ENCODE measurements at places on chromosomes 16 and 17.
A peak's percentile ranks its signal among the peaks of the same experiment; 100 is the strongest.

GRCh38 chr17:17041018-17041521 is 1.2 kb upstream of the MPRIP start:
- no peak for DNase-seq

- DNase-seq: no peak
Observed at GRCh38 chr16:16052916-16053315, 103.5 kb downstream of the ABCC1 start.

DNA sequence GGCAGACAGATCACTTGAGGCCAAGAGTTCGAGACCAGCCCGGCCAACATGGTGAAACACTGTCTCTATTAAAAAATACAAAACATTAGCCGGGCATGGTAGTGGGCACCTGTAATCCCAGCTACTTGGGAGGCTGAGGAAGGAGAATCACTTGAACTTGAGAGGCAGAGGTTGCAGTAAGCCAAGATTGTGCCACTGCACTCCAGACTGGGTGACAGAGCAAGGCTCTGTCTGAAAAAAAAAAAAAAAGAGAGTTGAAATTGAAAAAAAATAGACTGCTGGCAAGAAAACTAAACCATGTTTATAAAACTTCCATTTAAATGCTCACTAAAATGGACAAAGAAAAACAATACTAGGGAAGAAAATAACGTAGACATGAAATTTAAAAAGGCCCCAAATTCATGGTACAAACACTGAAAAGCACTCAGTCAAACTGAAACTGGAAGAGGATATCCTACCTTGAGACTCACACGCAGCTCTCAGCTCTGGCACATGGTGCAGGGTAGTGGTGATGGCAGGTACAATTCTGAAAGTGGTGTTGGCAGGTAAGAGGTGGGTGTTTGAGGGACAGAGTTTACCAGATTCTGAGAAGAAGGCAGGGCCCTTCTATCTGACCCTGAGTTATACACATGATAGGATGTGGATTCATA is 19.3 kb downstream of the CNTROB start:
- DNase-seq: no peak

DNA sequence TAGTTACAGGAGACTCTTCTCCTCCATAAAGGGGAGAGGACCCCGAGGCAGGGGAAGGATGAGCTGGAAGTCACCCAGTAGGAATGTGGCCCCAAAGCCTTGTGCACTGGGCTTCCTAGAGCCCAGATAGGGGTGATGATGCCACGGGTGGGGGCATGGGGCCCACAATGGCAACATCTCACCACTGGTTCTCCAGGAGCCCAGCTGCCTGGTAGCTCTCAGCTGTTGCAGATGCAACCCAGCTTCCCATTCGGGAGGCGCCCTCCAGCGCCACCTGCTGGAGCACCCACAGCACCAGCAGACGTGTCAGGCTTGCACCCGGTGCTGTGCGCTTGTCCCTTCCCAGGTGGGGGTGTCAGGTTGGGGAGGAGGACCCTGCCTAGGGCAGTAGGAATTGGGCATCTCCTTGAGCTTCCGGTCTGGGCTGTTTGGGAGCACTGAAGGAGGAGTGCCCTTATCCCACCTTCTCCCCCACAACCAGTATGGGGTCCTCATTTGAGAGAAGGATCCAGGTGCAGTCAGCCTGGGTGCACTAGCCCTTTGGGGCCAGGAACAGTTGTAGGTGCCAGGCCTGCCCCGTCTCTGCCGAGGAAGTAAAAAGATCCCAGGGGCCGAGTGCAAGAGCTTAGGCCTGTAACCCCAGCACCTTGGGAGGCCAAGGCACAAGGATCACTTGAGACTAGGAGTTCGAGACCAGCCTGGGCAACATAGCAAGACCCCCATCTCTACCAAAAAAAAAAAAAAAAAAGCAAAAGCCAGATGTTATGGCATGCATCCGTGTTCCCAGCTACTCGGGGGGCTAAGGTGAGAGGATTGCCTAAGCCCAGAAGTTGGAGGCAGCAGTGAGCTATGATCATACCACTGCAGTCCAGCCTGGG is 14.4 kb downstream of the CDIPT start:
- peak; percentile 68 for DNase-seq

GRCh38 chr16:72301523-72302236 is 129.7 kb upstream of the PMFBP1 start:
- DNase-seq: no peak

GRCh38 chr17:73305845-73306836 is 5.7 kb downstream of the CDC42EP4 start:
- DNase-seq: no peak

DNA sequence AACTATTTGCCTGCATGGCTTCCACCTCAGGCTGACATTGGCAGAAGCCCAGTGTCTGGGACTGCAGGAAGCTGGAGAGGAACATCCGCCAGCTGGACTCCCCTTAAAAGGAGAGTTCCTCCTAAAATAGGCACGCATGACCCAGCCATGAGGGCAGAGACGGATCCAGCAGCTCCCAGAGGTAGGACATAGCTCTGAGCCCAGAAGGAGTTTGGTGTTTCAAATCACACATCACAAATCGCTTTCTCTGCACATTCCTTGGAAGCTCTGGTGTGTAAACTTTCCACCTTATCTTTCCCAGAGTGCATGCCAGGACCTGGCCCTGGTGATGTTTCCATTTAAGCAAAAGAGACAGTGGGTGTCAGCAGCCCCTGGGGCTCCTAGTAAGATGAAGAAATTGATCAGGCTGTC is 231.1 kb upstream of the CDH5 start:
- DNase-seq: peak; percentile 25

- no peak for DNase-seq
Observed at GRCh38 chr17:30226878-30227277, 8.6 kb downstream of the SLC6A4 start.

DNA sequence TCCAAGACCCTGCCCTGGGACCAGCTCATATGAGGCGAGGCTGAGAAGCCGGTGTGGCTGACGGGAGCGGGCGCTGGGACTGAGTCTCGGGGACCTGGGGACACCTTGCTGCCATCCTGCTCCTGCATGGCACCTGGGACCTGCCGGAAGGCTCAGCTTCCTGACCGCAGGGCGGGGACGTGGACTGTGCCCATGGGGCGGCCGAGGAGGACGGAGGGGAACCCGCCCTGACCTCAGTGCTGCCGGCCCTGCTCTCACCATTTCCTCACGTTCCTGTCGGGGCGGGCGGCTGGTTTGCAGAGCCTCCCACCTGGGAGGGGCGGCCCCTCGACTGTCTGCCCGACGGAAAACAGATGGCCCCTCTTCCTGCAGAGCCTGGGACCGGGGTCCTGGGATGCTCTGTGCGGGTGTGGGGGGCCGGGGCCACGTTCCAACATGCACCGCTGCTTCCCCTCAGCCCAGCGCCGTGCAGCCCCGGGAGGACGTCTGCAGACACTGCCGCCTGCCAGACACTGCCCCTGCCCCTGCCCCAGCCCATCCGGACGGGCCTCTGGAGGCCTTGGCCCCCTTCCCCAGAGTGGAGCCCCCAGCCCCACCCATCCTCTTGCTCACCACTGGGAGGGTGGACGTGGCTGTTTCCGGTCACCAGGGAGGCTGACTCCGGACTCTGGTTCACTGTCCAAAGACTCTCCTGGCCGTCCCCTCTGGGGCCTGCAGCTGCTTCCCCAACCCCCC is 43.9 kb upstream of the SSTR5 start:
- peak; percentile 45 for DNase-seq

DNA sequence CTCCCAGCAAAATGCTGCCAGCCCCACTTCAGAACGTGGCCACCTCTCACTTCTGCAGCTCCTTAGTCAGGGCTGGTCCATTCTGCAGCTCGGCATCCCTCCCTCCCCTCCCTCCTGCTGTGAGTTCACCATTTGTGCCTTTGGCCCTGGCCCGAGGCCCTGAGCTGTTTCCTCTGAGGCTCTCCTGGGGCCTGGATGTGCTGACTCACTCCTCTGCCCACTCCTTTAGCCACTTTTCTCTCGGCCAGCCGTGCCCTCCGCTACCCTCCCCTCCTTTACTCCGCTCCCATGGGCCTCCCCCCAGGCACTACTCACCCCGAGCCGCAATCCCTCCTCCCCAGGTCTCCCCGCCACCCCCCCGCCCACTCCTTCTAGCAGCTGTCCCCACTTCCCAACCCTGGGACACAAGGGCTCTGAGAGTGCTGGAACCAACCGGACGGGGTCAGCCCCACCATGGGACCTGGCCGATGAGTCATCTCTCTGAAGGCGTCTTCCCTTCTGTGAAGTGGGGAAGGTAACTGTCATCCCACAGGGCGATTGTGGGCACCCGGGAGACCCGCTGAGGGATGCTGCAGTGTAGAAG is 11.5 kb downstream of the KCNG4 start:
- DNase-seq: peak; percentile 94

DNA sequence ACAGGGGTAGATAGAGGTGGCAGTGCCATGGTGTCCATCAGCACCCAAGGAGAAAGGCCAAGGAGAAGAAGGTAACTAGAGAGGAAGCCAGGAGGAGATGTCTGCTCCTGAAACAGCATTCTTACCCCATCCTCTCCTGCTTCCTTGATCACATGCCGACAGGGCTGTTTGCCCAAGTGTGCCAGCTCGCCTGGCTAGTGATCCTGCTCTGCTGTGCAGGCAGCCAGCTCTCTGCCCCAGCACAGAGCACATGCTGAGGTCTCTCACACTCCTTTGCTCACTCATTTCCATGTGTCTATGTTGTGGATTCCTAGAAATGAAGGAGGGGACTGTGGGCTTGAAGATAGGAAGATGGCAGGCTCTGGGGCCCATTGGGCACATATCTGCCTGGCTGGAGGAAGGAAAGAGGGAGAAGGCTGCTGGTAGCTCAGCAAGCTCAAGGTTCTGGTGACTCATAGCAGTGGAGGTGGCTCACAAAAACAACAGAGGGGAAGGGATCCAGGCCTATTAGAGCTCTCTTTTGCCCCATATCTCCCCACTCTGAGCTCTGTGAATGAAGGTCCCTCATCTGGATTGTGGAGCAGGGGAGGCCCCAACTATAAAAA is 54.3 kb downstream of the NEUROD2 start:
- DNase-seq: peak; percentile 50

DNA sequence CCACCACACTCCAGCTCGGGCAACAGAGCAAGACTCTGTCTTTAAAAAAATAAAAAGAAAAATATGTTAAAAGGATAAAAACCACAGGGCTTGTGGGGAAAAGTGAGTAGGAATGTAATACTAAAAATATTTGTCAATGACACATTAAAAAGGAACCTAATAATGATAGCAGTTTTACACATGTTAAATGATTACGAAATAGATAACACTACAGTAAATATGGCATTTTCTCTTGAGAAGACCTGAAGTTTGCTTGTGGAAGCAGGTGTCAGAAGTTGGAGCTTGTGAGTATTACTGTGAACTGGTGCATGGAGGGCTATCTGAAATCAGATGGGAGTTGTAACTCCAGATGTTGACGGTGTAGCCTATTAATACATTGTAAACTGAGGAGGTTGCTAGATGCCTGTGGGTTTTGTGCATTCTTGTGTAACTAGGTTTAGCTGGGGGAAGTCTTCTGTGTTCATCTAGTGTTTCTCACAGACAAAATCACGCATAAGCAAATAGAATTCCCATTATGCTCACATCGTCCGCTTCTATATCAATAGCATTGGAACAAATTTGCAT is 44.2 kb upstream of the CLEC18A start:
- DNase-seq: no peak

DNA sequence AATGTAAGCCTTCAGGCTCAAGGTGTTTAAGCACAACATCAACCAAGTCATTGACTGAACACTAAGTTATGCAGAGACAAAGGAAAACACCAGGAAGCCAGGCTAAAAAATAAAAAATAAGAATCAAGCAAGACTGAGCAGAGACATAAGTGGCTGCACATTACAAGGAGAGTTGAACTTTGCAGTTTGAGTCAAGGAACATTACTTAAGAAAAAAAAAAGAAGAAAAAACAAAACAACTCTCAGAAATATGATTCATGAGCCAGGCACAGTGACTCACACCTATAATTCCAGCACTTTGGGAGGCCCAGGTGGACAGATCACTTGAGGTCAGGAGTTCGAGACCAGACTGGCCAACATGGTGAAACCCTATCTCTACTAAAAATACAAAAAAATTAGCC is 168.1 kb downstream of the C16orf95 start:
- no peak for DNase-seq

DNA sequence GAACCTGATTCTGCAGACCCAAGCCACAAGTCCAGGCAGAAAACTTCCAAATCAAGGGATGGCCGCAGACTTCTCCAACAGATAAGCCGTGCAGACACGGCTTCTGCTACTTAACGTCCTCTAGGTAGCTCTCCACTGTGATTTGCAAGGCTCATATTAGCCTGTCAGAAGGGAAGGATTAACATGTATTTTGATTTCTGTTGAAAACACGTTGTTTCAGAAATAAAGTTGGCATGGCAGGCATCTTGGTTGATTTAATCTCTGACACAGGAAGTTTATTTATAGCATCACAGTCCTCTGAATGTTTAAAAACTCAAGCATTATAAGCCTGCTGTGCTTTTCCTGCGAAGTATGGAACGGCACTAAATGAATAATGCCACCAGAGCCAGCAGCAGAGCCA is 166.8 kb upstream of the TOX3 start:
- no peak for DNase-seq

DNA sequence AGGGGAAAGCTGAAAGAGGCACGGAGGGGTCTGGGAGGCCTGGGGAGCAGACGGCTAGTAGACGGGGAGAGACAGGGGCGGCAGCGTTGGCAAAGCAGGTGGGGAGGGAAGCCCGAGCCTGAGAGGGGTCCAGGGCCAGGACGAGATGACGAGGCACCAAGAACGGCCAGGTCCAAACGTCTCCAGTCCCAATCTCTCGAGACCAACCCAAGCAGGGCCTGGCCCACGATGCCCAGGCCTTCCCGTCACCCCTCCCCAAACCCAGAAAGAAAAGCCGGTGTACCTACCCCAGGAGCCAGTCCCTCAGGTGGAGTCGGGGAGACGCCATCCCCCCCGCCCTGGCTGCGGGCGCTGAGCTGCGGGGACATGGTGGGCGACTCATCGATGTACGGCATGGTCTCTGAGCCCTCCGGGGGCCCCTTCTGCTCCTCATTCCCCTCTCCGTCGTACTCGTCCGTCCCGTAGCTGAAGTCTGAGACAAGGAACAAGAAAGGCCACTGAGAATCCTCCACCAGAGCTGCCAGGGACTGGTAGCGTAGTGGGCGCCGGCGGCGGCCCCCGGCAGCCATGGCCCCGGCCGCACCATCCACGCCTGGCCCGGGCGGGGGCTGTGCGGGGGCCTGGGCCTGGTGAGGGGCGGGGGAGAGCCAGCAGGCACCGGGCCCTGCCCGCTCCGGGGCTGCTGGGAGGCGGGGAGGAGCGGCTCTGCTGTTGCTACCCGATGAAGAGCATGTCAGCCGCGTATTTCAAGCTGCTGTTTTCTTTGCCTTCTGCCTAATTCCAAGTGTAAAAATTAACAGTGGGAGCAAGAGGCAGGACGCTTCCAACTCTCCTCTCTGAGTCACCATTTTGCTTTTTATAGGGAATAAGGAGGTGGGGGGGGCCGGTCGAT is 54.6 kb downstream of the ABR start:
- no peak for DNase-seq

DNA sequence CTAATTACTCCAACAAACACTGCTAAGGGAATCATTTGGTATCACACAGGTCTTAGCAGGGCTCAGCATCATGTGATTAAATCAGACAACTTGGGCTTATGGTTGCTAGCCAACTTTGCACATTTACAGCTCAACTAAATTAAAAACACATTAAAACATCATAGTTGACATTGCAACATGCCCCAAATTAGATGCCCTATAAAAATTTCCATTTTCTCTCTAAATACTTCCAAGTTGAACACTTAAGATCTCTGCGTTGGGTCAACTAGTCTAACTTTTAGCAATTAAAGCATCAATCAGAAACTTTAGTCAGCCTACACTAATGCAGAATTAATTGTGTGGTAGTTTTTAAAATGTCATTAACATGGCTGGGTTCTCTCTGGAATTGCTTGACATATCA is 12.1 kb downstream of the DNAJC7 start:
- DNase-seq: no peak

- peak; percentile 67 for DNase-seq
Observed at GRCh38 chr17:40307740-40308239, 1.2 kb upstream of the RARA start.

GRCh38 chr16:59840169-59840568 is 1106.1 kb upstream of the GOT2 start:
- DNase-seq: no peak

Data from cardiac muscle cell (in vitro differentiated cells and primary cell).